Vagina (tissue), 2 donors: ENCODE measurements at places on chromosomes 2 and 18. TPM values are rescaled to one million over a fixed set of nuclear protein-coding genes. Genes with fewer than 3 reads are reported as not detected.

DNA sequence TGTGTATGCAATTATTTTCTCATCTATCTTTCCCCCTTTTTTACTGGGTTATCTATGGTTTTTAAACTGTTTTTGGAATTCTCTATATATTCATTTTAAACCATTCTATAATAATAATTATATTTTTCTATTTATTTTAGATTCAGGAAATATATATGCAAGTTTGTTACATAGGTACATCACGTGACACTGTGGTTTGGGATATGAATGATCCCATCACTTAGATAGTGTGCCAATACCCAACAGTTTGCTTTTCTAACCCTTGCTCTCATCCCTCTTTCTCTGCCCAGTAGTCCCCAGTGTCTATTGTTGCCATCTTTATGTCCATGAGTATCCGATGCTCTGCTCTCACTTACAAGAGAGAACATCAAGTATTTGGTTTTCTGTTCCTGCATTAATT is 65.8 kb upstream of the SPHKAP start:
- no peak overlapping the region for H3K4me3 ChIP-seq
- no peak for DNase-seq
- H3K27ac ChIP-seq: no peak overlapping the region
- H3K27me3 ChIP-seq: no peaks in the 10 kb centered on the region

FBXO41 gene
- 2.7 TPM for total RNA-seq

GRCh38 chr2:95505222-95505621 is 20.7 kb upstream of the TRIM43B start:
- H3K4me1 ChIP-seq: no peaks in the 10 kb centered on the region
- no peaks in the 10 kb centered on the region for H3K36me3 ChIP-seq
- H3K27ac ChIP-seq: no peak overlapping the region
- no peak for DNase-seq

- H3K36me3 ChIP-seq: no peaks in the 10 kb centered on the region
- peaks cover 22% of the 10 kb centered on the region for H3K4me1 ChIP-seq
- H3K27ac ChIP-seq: no peak overlapping the region
- H3K4me3 ChIP-seq: no peak overlapping the region
- DNase-seq: no peak
Measured at GRCh38 chr2:229856413-229856812, 65.4 kb downstream of the TRIP12 start.

DNA sequence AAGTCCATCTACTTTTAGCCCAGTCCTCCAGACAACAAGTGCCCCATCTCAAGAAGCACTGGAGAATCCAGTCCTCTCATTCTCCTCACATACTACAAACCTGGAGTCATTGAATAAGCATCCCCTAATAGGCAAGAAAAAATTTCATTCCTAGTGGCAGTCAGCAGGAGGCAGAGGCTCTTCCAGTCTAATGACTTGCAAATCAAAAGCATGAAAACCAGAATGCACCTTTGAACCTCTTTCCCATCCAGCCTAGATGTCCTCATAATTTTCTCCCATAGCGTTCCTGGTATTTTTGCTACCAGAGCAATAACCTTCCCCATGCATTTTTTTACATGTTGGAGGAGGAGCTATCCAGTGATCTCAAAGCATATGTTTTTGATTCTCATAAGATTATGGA is 252.6 kb downstream of the TTC32 start:
- no peaks in the 10 kb centered on the region for H3K4me1 ChIP-seq
- DNase-seq: no peak
- H3K27ac ChIP-seq: no peak overlapping the region
- H3K27me3 ChIP-seq: no peaks in the 10 kb centered on the region

DNA sequence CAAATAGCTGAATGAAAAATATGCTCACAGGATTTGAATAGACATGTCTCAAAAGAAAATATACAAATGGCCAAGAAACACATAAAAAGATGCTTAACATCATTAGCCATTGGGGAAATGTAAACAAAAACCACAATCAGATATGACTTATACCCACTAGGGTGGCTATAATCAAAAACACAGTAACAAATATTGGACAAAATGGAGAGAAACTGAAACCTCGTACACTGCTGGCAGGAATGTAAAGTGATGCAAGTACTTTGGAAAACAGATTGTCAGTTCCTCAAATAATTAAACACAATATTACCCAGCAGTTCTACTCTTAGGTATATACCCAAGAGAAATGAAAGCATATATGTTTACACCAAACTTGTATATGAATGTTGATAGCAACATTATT is 213.0 kb downstream of the PHLPP1 start:
- no peak overlapping the region for H3K4me3 ChIP-seq
- no peaks in the 10 kb centered on the region for H3K4me1 ChIP-seq
- H3K36me3 ChIP-seq: no peaks in the 10 kb centered on the region
- H3K27me3 ChIP-seq: no peaks in the 10 kb centered on the region
- H3K27ac ChIP-seq: no peak overlapping the region

DNA sequence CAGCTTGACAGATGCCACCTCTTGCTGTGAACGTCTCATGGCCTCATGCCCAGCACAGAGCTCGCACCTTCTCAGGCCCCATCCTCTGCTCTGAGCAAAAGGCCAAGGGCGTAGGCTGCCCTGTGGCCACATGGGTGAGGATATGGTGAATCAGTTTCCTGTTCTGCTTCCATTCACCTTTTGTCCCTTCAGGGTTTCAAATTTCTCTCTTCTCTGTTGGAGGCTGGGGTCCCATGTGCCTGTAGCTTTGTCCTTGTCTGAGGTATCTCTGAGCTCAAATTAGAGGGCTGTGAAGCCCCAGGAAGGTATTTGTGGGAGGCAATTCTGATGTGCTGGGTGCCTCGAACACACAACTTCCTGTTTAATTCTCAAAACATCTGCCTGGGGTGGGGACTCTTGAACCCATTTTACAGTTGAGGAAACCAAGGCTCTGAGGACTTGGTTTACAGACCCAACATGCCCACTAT is 29.0 kb downstream of the ZAP70 start:
- DNase-seq: no peak
- no peaks in the 10 kb centered on the region for H3K4me1 ChIP-seq
- H3K4me3 ChIP-seq: no peak overlapping the region
- no peak overlapping the region for H3K27ac ChIP-seq

GRCh38 chr2:231467613-231468530 is 3.6 kb upstream of the NCL start:
- no peaks in the 10 kb centered on the region for H3K27me3 ChIP-seq
- H3K4me1 ChIP-seq: peaks cover 16% of the 10 kb centered on the region
- DNase-seq: no peak
- H3K4me3 ChIP-seq: no peak overlapping the region
- H3K27ac ChIP-seq: no peak overlapping the region
